ENCODE measurements at places on chromosomes 1 and 21.

DNA sequence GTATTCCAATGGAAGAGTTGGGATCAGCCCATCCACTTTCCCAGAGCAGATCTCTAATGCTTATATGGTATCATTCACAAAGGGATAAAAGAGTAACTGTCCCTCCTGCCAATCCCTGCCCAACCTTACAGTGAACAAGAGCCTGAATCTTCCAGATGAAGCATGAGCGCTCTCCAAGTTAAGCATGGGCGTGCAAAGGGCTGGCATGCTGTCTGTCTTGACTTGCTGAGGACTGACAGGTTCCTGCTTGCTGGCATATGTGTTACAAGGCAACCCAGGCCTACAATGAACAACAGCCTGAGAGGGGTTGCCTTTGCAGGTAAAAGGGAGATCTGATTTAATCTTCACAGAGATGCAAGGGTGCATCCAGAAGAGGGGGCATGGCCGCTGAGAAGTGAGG is 155.6 kb upstream of the SOD1 start:
- DNase-seq: no peak

DNA sequence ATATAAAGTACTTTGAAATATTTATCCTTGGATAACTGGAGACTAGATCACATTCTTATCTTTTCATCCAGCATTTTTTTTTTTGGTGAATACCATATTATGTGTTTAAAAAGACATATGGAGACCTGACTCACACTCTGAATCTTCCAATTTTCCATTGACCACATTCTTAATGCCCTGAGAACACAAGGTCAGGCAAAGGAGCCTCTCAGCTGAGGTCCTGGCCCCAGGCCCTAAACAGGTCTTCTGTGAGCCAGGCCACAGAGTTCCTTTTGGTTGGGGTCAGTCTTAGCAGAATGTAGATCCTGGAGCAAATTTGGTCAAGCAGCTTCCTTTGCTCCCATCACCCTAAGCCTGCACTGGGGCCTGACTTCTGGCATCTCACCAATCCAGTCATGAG is 390.1 kb upstream of the ST6GALNAC5 start:
- DNase-seq: no peak

DNA sequence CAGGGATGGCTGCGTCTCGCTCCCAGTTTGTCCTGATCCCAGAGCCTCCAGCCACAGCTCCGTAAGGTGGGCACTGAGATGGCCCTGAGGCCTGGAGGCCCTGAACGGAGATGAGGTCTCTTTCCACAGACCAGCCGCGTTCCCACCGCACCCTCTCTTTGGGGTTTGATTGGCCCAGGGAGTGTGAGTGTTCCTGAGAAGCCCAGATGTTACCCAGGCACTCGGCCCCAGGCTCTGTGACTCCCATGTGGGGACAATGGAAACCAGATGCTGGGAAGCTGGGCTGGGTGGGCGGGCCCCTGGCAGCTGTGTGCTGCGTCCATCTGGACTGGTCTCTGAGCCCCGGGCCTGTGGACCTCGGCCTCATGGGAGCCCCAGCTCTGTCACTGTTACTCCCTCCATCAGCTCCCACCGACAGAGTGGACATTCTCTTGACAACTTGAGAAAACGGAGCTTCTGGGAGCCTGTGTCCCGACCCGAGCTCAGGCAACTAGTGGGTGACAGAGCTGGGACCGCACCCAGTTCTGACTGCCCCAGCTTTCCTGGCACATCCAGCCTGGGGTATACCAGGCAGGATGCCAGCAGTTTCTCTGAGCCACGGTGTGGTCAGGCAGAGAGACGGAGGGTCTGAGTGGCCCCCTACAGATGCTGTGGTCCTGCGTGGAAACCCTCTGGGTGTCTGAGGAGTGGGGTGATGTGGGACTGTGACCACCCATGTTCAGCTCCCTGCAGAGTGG is 9.8 kb upstream of the COL6A1 start:
- DNase-seq: no peak

- DNase-seq: no peak
Measured at GRCh38 chr1:147470079-147470478, 71.2 kb upstream of the BCL9 start.

DNA sequence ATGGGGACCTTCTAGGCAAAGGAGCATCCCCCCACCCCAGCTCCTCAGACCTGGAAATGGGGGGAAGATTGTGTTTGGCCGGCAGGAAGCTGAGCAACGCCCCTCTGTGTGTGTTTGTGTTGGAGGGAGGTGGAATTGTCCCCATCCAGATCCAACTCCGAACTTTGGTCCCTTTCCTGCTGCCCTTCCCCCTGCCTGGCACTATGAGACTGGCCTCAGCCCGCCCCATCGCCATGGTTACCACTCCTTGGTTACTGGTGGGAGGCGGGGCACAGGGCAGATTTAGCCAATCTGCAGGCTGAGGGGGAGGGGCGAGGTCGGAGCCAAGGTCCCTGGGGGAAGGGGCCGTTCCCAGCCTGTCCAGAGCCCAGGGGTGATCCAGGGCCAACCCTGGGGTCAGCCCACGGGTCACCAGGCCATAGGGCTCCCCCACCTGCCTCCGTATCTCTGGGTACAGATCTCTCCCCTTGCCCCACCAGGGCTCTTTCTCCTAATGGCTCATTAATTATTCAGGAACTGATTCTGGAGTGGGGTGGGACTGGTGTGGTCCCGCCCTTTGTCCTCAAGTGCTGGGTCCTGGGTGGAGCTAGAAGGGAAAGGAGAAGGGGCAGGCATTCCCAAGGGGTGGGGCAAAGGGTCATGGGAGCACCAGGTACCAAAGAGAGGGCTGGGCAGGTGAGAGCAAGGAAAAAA is 15.2 kb downstream of the PTPRF start:
- no peak for DNase-seq

DNA sequence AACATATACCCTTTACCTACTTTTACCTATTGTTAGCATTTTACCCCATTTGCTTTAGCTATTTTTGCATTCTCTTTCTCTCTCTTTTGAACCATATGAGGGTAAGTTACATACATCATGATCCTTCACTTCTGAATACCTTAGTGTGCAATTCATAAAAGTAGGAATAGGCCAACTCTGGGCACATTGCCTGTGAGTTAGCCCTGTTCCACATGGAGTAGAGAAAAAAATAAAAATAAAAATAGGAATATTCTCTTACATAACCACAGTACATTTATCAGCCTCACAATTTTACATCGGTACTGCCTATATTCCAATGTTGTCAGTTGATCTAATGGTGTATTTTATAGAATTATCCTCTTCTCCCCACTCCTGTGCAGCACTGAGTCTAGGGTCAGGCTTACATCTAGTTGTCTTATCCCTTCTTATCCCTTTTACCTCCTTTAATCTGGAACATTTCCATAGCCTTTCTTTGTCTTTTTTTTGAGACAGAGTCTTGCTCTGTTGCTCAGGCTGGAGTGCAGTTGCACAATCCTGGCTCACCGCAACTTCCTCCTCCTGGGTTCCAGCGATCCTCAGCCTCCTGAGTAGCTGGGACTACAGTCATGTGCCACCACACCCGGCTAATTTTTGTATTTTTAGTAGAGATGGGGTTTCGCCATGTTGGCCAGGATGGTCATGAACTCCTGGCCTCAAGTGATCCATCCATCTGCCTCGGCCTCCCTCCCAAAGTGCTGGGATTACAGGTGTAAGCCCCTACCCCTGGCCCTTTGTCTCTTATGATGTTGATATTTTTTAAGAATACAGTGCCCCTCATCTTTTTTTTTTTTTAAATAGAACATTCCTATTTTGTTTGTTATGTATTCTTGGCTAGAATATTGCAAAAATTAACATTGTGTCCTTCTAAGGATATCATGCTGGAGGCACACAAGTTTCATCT is 11.1 kb upstream of the SLC30A1 start:
- DNase-seq: no peak

DNA sequence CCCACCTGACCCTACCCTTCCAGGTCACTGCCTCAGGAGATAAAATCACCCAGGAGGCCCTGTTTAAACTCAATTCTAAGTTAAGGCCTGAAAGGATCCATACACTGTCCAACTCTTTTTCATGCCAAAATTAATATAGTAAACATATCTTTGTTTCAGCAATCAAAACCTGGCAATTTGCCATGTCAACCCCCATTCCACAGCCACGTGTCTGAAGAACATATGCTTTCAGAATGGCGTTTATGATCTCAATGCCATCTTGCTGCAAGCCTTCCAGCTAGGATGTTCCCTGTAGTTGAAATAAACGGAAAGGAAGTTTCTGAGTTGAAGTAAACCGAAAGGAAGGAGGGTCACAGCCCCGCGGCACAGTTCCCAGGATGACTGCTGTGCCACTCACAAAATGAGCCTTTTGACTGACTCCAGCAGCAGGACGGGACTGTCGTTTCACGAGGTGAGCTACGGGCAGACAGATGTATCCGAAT is 472.0 kb downstream of the SMYD3 start:
- no peak for DNase-seq

DNA sequence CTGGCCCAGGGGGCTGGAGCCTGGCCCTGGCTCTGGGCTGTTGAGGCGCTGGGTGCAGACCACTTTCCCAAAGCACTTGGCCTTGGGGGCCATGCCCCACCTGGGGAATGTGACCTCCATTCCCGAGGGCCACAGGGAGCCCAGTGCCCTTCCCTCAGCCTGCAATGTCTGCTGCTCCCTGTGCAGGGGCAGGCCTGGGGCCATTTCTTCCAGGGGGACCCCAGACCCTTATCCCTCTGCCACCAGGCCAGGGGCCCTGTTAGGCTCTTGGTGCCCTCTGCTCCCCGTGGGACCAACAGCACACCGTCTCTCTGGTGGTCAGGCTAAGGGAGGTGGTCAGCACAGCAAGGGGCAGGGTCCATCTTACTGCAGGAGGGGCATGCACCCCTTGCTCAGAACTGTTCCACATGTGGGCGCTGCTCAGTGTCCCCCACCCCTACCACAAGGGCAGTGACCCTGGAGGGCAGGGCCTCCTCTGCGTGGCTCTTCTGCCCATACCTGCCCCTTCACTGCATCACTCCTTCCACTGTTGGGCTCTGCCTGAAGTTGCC is 1.1 kb upstream of the TMEM52 start:
- no peak for DNase-seq

GRCh38 chr1:244068567-244068966 is 17.5 kb downstream of the ZBTB18 start:
- no peak for DNase-seq

- DNase-seq: no peak
Measured at GRCh38 chr1:21117597-21118001, 59.1 kb downstream of the EIF4G3 start.

DNA sequence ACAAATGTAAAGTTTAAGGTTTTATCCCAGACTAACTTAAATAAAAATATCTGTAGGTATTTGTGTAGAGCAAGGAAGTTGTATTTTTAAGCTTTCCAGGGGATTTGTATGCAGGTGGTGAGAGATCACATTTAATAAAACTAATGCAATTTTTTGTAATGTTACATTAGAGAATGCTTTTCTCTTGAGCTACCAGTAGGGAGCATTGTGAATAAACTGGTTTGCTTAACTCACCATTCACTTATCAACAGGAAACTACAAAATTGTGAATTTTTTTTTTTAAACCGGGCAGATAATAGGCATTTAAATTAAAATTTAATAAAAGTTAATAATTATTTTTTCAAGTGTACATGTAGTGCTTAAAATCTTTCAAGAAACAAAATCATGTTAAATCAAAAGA is 78.6 kb downstream of the IVNS1ABP start:
- no peak for DNase-seq

DNA sequence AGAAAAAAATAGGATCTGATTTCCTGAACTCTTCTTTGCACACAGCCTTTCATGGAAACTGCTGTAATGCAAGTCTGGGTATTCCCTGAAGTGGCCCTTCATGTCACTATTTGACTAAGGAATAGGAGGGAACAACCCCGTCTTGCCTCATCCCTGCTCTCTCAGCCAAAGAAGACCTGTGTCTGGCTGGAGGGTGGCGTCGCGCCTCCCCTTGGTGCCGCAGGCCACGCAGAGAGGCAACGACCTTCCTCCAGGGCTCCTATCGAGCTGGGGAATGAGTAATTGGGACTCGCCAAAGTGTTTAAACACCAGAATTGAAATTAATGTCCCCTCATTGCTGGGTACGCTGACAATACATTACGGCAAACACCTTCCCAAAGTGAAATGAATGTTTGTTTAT is 129.8 kb downstream of the PBX1 start:
- DNase-seq: no peak

DNA sequence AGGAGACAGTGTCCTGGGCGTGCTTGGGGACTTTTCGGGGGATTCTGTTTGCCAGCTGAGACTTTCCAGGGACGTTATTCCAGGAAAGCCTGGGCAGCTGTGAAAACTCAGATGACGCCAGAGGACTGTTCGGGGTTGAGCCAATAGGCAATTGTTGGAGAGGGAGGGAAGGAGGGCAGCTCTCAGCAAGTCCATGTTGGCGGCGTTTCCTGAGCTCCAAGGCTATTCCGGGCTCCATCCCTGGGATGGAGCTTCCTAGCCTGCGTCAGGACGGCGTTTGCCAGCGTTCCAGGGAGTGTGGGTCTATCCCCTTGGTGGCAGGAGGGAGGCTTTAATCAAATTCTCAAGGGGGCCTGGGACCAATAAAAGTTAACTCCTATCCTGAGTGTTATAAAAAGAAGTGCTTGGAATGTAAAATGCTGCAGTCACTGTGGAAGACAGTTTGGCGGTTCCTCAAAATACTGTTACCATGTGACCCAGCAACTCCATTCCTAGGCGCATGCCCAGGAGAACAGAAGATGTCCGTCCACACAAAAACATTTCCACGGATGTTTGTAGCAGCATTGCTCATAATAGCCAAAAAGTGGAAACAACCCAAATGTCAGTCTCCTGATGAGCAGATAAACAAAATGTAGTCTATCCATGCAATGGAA is 15.2 kb downstream of the SLC27A3 start:
- no peak for DNase-seq

DNA sequence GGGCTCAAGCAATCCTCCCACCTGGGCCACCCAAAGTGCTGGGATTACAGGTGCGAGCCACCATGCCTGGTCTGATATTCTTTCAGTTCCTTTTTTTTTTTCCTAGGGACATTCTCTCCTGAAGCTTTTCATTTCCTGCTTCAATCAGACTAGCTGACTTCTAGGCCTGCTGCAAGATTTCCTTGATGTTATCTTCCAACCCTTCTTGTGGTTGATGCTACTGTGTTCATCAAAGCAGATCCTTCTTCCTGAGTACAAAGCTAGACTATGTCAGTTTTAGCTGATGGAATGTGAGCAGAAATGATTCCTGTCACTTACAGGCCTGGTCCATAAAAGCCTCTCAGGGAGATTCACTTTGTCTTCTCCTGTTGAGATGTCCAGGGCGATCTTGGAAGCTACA is 146.4 kb downstream of the CDC7 start:
- no peak for DNase-seq

GRCh38 chr1:227320476-227320875 is 2.2 kb upstream of the CDC42BPA start:
- no peak for DNase-seq

DNA sequence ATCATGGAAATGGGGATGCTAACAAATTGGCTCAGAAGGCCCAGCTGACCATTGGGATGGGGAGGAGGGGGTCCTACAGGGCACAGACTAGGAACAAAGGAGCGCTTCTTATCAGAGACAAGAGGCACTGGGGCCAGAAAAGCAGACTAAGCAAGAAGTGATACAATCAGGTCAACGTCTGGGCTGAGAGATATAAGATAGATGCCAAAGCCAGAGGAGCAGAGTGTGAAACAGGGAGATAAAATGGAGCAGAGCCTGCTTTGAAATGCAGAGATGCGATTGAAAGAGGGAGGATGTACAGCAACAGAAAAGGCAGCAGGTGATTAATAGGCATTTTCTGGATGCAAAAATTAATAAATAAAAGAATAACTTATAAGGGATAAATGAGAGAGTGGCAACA is 127.5 kb upstream of the SAMSN1 start:
- DNase-seq: no peak

GRCh38 chr1:62891956-62892562 is 108.1 kb downstream of the ATG4C start:
- no peak for DNase-seq
